ENCODE measurements at places on chromosomes 2 and 18.

GRCh38 chr18:3998698-3999333 lies 456.3 kb downstream of the DLGAP1 start:
- DNase-seq, result no peak

DNA sequence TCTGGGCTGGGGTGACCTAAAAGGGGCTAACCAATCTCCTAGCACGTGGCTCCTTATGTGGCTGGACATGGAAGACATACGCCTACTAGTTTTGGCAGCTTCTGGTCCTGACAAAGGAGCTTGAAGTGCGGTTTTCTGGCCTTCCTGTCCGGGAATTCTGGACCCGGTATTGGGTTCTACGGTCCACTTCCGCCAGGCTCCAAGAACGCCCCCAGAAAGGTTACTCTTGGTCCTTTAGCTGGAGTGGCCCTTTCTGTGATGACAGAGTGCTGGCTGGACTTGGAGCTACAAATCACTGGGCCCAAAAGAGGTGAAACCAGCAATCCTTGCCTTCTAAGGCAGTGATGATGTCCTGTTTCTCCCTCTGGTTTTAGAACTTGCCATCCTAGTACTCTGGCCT lies 164.2 kb upstream of the EPAS1 start:
- no peak for DNase-seq

DNA sequence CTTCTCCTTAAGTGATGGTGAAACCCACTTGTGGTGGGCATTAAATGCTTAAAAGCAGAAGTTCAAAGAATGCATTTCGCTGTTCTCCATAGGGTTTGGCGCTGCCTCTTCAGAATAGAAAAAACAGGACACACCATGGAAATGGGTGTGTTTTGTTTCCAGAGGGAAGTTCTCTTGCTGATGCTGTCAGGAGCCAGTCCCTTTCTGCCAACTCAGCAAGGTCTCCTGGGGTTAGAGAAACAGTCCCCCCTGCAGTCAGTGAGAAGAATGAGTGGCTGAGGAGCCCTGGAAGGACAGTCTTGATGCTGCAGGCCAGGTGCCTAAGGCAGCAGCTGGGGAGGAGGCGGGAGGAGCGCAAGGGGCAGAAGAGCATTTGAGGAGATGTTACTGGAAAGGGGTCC lies 37.8 kb upstream of the ASAP2 start:
- DNase-seq, result no peak

DNA sequence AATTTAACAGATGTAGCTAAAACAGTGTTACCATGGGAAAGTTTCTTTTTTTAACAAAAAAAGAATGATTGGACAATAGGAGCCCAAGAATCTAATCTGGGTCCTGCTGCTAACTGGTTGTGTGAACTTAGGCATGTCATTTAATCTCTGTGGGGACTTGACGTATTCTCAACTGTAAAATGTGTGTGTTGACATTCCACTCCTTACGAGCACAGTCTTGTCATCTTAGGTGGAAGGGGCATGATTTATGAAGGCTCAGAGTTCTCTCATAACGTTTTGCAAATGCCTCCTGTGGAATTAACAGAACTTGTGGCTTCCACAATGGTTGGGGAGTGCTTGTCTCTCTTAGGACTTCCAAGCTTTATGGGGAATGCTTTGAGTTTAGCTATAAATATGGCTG lies 125.9 kb upstream of the SATB2 start:
- DNase-seq, result no peak

DNA sequence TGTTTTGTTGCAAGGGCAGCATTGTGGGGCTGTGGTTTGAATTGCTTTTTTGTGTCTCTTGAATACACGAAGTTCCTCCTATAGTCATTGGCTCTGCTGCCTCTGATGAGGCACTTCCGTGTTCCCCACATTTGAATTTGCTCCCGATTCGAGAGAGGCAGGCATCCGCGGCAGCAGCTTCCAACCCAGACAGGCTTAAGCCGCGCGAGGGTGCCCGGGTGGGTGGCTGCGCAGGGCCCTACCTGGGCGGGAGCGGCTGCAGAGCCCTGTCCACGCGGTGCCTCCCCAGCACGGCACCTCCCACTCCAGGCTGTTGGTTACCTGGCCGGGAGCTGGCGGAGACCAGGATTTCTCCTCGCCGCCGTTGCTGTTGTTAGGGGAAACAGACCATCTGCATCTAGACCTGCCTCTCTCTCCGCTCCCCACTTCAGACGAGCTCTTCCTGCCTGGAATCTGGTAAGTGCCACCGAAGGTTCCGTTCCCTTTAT lies 151.3 kb downstream of the NEDD4L start:
- peak; percentile 1 for DNase-seq

DNA sequence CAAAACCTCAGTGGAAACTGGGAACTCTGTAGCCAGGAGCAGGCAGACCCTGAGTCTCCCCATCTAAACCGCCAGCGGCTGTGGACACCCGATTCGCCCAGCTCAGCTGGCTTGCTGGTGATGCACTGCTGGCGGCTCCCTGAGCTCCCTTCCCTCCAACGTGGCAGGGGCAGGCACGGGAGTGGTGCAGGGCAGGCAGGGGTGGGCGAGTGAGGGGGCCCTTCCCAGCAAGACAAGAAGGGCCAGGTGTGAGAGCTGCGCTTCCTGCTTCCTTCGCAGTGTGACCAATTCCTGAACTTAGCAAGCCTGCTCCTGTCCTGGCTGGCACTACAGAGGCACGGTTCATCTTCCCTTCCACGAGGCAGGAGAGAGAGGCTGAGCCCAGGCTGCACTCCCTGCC lies 12.3 kb upstream of the SEMA4C start:
- DNase-seq, result no peak

DNA sequence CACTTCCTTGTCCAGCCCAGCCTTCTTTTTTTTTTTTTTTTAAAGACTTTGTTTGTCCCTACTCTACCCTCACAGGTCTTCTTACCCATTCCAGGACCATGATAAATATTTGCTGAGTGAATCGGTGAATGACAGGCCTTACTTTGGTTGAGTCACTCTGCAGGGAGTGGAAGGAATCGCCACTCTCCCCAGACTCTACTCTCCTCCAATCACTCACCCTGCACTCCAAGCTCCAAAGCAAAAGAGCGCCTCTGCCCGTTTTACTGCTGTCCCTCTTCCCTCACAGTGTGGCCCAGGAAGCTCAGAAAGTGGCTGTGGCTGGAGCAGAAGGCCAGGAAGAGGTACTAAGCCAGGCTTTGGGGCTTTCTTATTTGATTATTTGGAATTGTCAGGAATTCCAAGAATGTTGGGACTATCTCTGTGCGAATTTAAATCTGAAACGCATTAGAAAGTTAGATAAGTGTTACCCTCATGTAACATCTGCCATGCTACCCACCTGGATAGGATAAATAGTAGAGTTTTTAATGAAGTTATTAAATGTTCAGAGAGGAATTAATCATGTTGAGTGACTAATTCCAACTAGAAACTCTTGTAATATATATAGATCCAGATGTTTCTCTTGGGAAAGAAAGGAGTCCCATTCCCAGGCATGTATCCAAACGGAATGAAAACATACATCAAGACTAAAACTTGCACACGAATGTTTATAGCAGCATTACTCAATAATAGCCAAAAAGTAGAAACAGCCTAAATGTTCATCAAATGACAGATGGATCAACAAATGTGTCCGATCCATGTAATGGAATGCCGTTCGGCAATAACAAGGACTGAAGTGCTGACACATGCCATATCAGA lies 43.0 kb upstream of the CHMP1B start:
- no peak for DNase-seq

DNA sequence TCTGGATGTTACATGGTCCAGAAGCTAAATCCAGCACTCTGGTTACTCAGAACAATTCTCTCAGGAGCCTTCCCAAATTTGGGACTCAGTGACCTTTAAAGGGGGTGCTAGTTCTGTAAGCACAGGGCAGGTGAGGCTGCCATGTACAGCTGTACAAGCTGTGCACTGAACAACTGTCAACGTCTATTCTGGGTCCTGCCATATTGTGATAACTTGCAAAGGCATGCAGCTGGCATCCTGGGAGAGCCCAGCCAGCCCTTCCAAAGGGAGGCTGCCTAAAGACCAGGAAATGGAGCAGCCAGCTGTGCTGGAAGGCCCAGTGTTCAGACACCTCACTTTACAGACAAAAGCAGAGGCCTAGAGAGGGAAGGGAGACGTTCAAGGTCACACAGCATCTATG lies 204.8 kb downstream of the KLHL29 start:
- DNase-seq, result no peak

GRCh38 chr18:76503649-76504386 lies 8.8 kb upstream of the ZNF516 start:
- no peak for DNase-seq

DNA sequence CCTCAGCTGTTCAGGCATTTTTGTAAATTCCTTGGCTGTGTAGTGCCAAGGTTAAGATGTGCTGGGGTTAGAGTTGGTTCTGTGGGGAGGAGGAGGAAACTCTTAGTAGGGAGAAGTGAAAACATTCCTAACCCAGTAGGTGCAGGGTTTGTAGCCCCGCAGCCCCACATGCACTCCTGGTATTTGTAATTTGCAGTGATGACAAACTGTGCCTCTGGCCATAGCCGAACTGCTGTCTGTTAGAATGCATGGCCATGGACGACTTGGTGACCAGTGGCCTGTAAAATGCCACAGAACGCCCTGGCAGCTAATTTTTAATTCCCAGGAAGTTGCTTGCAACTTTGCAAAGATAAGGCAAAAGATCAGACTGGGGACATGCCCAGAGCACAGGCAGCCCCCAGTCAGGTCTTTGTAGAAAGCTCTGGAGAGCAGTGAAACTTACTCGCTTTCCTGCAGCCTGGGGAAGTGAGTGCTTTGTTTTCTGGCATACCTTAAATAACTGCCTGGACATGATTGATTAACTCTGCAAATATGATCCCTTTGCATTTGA lies 38.4 kb downstream of the LYPD6B start:
- no peak for DNase-seq

DNA sequence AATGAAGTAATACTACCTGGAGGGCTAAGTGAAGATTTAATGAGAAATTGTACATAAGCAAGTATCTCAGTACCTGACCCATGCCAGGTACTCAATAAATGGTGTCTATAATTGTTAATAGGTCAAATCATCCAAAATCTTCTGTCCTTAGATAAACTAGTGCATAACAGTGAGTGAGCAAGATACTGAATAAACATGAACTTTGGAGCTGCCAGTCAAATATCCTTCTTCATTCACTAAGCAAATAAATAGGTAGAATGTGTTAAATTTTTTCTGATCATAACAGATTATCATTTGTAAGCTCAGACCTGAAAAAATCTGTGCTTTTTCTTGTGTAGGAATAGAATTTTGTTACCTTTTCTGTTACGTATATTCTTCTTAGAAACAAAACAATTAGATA lies 39.6 kb downstream of the RAB3GAP1 start:
- no peak for DNase-seq

DNA sequence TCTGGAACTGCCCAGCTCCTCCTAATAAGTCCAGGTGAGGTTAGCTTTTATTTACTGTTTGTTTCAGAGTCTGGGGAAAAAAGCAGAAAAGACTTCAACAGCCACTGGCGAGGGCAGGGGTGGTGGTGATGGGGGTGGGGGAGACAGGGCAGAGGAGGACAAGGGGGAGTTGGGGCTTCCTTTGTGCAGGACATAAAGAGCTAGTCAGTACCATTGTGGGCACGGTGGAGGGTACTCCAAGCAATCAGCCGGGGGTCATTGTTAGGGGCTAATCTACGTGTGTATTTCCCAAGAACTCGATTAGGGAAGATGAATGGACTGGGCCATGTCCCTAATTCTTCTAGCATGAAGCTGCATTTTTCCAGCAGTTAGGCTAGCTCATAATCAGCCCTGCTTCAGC lies 2.8 kb upstream of the RAX start:
- DNase-seq, result no peak

DNA sequence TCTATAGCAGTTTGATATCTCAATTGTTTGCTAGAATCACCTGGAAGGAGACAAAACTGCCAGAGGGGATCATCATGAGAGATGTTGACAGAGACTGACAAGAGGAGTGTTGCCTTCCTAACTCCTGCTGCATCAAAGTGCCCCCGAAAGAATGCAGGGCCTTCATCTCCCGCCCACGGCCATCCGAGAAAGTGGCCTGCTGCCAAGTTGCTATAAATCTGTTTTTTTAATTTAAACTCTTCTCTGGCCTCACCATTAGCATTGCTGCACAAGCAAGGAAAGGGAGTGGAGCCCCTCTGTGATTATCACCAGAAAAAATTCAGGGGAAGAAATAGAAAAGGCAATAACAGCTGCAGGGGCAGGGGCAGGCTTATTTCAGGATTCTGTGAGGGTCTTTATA lies 238.1 kb upstream of the EPHA4 start:
- no peak for DNase-seq

- DNase-seq, result no peak
Measured at GRCh38 chr18:24428709-24429108, 2.2 kb downstream of the IMPACT start.

DNA sequence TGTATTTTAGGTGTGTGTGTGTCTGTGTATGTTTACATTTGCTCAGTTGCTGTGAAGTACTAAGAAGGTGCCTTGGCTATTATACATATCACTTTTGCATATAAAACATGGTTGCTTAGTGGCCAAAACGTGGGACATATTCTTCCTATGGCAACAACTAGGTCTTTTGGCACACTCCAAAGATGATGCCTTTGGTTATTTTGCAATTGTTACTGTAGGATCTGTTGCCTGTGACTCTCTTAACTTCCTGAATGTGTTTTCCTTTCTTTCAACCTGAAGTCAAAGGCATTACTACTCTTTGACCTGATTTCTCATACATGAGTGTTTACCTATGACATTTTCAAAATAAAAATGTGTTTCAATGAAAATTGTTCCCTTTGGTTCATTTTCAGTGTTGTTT lies 160.5 kb downstream of the UBE2E3 start:
- no peak for DNase-seq

GRCh38 chr2:157838442-157839161 lies 37.5 kb downstream of the ACVR1 start:
- no peak for DNase-seq

DNA sequence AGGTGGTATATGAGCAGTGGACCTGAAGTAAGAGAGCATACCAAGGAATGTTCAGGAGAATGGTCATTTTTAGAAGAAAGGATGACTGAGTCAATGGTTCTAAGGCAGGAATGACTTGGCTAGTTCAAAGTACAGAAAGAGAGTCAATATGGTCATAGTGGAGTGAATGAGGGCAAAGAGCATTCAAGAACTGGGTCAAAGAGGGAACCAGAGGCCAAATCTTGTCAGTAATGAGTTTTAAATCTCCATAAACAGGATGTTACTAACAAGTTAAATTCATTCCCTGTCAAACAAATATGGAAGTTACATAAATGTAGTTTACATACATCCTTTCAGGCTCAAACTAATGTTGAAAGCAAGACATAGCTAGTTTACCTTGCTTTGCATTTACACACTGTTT lies 16.1 kb downstream of the CALCRL start:
- DNase-seq, result no peak
